ENCODE measurements at places on chromosomes 4 and X.
A peak's percentile ranks its signal among the peaks of the same experiment; 100 is the strongest.

DNA sequence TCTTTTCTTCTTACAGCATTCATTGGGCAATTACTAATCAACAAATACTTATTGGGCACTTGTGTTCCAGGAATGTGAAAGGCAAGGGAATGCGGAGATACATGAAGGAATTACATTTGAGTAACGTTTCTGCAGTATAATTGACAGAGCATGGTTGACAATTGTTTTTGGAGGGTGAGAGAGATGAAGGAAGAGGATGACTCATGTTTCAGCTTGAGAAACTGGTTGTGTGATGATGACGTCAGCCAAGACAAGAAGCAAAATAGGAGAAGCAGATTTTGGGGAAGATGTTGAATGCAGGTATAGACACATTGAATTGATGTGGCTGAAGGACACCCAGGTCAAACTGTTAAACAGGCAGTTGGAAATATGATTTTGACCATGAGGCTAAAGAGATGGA is 8.0 kb upstream of the CPEB2 start:
- no peak for DNase-seq

- no peak for DNase-seq
Observed at GRCh38 chrX:43552156-43552555, 103.9 kb upstream of the MAOA start.

- DNase-seq = no peak
Observed at GRCh38 chr4:159117968-159118367, 15.1 kb downstream of the RAPGEF2 start.

DNA sequence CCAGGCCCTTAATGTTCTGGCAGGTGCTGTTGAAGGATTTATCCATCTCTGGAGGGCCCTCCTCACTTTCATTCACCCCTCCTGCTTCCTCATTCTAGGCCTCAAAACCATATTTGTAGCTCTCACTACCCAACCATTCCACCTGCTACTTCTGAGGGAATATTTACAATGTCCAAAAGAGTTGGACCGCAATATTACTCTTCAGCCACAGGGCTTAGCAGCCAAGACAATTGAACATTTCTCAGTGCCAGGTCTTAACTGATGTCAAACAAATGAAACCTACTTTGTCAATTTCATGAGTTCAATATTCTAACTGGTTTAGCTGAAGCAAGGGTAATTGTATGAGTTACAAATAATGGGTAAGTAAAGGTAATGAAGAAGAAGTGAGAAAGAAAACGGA is 113.2 kb downstream of the ENOX2 start:
- no peak for DNase-seq

DNA sequence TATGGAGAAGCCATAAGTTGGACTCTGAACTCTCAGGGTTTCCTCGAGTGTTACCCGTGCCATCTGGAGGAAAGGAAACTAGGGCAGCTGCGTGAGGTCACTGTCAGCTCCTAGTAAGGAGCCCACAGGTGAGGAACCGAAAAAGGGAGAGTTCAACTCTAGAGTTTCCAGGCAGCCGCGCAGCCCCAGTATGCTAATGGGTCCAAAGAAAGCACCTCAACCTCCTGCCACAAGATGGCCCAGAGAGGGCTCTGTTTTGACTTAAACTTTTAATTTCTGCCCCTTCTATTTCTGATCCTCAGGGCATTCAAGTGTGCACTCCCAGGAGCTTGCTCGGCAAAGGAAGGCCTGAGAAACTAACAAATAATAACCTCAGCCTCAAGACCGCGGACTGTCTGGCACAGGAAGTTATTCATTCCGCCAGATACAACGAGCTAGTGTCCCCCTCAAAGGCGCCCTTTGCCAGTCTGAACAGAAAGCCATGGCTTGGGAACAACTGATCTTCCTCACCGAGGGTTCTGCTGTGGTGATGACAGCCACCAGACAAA is 13.9 kb downstream of the SCARB2 start:
- DNase-seq = peak; percentile 11

GRCh38 chr4:154399259-154399974 is 92.2 kb downstream of the DCHS2 start:
- DNase-seq = no peak

Data from T-helper 1 cell (primary cell).